ENCODE measurements at places on chromosomes 7 and 10.

DNA sequence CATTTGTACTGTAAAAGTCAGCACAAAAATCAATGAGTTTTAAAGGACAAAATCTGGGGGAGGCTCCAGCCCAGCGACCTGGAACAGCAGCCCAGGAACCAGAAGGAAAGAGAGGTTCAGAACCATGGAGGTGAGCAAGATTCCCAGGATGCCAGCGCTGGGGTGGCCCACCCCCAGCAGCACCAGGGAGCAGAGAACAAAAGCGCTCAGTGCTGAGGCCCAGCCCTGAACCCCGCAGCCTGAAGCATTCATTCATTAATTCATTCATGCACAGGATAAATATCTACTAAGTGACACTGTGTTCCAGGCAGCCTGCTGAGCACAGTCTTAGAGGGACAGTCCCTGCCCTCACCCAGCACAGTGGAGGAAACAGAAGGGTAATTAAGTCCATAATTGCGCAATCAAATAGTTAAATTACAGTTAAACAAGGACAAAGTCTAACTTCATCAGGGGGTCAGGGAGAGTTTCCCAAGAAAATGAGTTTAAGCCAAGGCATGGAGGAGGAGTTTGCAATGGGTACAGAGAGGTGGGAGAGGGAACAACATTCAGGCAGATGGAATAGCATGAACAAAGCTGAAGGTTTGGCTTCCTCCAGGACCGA lies 202.3 kb downstream of the GRID1 start:
- no peak for DNase-seq

DNA sequence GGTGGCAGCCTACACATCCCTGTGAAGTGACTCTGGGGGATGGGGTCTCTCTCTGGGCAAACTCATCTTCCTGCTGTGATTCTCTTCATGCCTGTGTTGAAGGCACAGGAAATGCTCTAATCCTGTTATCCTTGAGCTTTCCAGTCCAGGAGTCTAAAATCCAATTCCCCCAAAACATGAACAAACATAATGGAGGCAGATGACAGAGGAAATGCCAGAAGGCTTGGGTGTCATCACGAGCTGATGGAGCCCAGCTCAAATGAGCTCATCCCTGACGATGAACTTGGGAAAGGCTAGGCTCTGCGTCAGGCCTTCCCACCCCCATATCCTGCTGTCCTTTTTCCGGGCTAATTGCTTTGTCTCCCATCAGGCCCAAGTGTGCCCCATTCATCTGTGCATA lies 165.9 kb upstream of the PODXL start:
- DNase-seq = no peak

DNA sequence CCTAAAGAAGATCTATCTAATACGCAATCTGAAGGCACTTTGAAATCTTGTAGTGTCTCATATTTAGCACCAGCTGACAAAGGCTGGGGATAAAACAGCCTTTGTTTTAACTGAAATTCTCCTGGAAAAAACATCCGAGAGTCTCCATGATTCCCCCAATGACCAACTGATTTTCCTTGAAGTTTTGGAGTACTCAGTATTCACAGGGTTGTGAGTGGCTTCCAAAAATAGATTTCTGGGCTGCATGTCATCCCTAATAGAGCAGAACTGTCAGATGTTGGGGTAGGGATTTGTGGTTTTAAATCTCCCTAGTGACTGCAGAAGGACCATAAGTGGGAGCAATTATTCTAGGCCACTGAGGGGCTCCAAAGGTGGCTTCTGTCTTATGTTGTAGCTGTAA lies 206.4 kb downstream of the TAX1BP1 start:
- DNase-seq = no peak

DNA sequence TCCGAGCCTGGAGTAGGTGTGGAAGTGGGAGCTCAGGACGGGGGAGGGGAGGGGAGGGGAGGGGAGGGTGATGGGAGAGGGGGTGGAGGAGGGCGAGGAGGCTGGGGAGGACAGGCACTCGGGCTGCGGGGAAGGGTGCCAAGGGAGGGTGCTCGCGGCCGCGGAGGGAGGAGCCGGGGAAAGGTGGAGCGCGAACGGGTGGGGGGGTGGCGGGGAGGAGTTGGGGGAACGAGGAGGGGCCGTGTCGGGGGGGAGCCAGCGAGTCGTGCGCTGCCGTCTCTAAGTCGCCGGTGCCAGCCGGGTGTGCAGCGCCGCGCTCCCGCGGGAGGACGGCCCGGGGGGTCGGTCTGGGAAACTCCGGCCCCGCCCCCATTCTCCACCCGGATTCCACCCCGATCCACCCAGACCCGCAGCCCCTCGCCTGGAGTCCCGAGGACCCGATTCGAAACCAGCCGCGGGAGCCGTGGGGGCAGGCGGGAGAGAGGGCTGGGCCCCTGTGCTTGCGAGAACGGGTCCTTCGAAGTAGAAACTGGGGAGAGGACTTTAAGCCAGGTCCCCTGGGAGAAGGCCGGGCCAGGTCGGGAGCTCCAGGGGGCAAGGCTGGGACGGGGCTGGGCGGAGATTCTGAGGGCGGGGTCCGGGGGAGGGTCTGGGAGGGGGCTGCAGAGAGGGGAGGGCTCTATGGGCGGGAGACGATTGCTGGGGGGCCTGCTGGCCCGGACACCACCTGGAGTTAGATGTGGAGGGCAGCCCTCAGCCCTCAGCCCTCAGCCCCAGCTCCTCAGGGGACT lies at the start of gene ZNF467:
Gene ZNF467, minus strand, starts transcription at position 143 of the 791 bp plus-strand sequence. CDS start 2,556 bp downstream, outside the sequence.
- no peak for DNase-seq

DNA sequence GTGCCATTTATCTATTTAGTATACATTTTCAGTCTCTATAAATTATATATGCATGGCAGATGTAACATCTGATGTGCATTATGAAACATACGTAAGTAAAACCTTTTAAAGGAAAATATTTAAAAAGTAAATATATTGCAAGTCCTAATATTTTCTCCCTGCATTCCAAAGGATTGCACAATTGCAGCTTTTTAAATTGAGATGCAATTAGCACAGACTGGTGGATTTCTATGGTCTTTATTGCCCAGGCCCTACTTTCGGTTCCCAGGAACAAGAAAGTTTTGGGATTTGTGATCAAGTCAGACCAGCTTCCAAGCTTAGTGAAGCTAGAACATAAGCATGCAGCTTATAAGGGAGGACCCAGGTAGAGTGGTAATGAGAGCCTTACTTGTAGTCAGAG lies 337.8 kb downstream of the NRG3 start:
- DNase-seq = no peak

DNA sequence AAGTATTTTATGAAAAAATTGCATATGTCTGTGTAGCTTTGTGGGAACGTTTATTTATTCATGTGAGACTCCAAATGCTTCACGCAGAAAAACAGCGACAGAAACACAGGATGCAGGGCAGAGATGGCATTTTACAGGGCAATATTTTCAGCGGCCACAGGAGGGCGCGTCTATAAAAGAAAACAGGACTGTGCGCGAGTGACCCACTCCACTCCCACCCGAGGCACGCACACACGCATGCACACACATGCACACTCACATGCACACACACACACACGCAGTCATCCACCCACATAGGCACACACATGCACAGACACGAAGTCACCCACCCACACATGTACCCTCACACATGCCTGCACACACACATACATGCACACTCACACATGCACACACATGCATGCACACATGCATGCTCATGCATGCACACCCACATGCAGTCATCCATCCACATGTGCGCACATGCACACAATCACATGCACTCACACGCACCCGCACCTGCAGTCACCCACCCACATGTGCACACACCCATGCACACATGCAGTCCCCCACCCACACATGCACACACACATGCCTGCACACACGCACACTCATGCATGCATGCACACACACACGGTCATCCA lies 96.3 kb downstream of the DNAJB6 start:
- DNase-seq = no peak

DNA sequence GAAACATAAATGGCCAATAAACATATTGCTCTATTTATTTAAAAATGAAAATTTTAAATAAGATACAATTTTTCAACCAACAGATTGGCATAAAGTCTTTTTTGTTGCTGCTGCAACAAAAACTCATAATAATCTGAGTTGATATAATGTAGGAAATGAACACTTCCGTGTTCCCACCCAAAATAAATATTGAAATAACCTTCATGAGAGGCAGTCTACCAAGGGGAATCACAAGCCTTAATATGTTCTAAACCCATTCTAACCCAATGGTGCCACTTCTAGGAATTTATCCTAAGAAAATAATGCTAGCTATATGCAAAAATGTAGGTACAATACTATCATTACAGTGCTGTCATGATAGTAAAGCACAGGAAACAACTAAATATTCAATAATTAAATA lies 39.1 kb downstream of the SLC25A13 start:
- no peak for DNase-seq

- DNase-seq = no peak
These were observed 20.3 kb upstream of the KLF6 start for GRCh38 chr10:3805201-3805790.

GRCh38 chr7:28075674-28076358 lies 104.8 kb downstream of the JAZF1 start:
- DNase-seq = no peak

DNA sequence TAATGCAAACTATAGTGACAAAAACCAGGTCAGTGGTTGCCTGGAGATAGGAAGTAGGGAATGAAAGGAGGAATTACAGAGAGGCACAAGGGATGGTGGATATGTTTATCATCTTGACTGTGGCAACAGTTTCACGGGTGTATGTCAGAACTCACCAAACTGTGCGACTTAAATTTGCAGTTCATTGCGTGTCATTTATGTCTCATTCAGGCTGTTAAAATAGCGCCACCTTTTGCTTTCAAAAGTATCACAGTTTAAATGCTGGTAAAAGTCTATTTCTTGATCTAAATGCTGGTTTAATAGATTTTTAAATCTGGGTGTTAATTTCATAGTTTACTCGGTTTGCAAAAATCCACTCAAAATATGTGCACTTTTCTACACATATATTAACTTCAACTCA lies 51.0 kb downstream of the PTTG1IP2 start:
- DNase-seq = no peak

GRCh38 chr7:139829025-139829774 lies at the start of gene TBXAS1:
TSS of gene TBXAS1 (plus strand) at chr7:139829264. CDS start at chr7:139829391, 127 bp downstream.
- no peak for DNase-seq

- DNase-seq = no peak
These were observed 239.9 kb upstream of the ZNF32 start for GRCh38 chr10:43888586-43888985.

DNA sequence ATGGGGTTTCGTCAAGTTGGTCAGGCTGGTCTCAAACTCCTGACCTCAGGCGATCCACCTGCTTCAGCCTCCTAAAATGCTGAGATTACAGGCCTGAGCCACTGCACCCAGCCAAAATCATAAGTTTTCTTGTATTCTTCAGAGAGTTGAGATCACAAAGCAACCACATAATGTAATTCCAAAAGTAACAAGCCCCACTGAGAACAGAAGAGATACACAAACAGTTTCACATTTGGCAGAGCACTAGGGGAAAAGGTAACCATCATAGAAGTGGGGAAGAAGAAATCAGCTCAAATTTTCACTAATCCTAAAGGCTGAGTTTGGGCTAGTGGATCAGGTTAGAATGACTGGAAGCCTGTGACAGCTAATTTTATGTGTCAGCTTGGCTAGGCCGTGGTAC lies 5.4 kb upstream of the CEP41 start:
- no peak for DNase-seq

DNA sequence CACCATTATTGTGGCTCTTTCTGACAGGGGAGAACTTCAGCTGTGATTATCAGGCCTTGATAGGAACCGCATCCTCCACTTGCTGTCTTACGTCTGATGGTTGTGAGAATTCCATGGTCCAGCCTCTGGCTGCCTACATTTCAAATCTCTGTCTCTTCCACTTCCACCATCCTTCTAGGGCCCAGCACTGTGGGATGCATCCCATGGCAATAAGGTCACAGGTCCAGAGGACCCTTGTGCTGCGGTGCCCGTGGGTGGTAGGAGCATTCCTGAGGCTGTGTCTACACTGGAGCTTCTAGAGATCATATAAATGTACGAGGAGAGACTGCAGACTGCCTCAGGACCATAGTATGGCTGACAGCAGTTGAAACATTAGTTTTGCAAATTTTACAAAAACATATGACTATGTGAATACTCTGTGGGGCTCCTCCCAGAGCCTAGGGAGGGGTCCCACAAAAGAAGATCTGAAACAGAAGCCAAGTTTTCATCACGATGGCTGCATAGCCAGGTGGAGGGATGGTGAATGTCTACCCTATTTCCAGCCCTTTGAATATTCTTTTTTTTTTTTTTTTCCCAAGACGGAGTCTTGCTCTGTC lies 11.8 kb downstream of the CALML3 start:
- no peak for DNase-seq

GRCh38 chr7:77710861-77711260 lies 14.6 kb downstream of the RSBN1L start:
- no peak for DNase-seq

GRCh38 chr10:79186486-79187120 lies 117.8 kb downstream of the ZMIZ1 start:
- DNase-seq = no peak

DNA sequence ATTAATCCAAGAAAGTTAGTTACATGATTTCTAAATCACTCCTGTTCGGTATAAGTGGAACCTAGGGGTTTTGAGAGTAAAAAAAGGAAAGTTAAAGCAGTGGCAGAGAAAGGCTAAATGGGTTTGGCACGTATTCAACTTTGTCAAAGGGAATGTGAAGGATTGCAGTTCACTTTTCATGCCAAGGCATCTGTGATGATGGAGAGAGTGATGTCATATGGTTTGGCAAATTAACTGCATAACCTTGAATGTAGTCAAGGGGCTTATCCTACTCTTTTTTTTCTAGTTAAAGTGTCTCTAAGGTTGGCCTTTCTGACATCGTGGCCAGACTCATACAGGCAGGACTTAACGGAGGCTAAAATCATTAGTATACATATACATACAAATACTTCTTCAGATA lies 277.8 kb downstream of the EXOC4 start:
- peak; percentile 30 for DNase-seq

DNA sequence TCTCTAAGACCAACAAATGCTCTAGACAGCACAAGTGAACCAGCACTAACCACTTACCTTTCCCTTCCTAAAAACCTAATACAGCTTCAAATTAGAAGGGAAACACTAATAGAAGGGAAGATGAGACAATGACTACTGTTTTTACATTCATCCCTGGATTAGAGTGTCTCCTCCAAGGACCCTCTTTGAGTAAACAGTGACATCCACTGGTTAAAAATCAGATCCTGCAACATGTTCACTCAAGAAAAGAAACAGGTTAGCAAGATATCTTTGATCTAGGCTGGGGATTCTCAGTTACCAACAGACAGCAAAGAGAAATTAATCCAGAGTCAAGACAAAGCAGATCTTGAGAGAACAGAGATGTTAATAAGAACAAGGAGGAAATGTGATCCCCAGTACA lies 177.7 kb upstream of the GHITM start:
- no peak for DNase-seq

GRCh38 chr10:13913897-13914296 lies 327.1 kb downstream of the PRPF18 start:
- no peak for DNase-seq

- DNase-seq = no peak
These were observed 3.5 kb downstream of the DLX5 start for GRCh38 chr7:97020996-97021746.

GRCh38 chr7:8453535-8453934 lies 20.1 kb downstream of the NXPH1 start:
- no peak for DNase-seq

GRCh38 chr10:13046851-13047528 lies 45.5 kb upstream of the CCDC3 start:
- no peak for DNase-seq
